Endodermal cell (in vitro differentiated cells): ENCODE measurements at places on chromosomes 1 and 21. TPM values are rescaled to one million over a fixed set of nuclear protein-coding genes. Genes with fewer than 3 reads are reported as not detected.

The PROX1 gene
- total RNA-seq, result 1.5 and 1.9 TPM in 2 replicates

The AMPD1 gene
- not detected in 2 replicates for total RNA-seq

- DNase-seq, result no peak
Observed at GRCh38 chr1:39631361-39632322, 7.8 kb downstream of the HEYL start.

DNA sequence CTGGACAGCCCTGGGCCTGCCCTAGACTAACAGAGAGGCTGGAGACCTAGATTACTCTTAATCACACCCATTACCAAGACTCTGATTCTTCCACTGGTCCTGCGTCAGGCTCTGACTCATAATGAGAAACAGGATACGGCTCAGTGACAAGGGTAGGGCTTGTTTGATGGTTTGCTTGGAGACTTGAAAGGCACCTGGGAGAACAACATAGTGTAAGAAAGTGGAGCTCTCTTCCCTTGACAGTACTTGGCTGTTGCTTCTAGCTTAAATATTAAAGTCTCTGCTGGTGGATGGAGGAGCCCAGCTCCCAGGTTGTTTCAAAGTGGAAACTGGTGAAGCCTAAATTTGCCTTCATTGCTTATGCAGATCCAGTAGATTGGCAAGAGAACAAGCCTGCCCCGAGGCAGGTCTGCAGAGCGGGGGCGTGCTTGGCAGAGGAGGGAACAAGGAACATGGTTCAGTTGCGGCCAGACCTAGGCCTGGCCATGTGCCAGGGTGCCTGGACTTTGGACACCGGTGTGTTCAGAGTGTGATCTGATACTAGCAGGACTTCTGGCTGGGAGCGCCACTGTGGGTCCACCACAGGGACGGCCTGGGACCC is 480.6 kb downstream of the CAMTA1 start:
- peak; percentile 33 for DNase-seq

- DNase-seq, result no peak
Observed at GRCh38 chr1:29970747-29971325, 734.5 kb downstream of the PTPRU start.
